ENCODE measurements at places on chromosomes 12 and 14.
A peak's percentile ranks its signal among the peaks of the same experiment; 100 is the strongest.

DNA sequence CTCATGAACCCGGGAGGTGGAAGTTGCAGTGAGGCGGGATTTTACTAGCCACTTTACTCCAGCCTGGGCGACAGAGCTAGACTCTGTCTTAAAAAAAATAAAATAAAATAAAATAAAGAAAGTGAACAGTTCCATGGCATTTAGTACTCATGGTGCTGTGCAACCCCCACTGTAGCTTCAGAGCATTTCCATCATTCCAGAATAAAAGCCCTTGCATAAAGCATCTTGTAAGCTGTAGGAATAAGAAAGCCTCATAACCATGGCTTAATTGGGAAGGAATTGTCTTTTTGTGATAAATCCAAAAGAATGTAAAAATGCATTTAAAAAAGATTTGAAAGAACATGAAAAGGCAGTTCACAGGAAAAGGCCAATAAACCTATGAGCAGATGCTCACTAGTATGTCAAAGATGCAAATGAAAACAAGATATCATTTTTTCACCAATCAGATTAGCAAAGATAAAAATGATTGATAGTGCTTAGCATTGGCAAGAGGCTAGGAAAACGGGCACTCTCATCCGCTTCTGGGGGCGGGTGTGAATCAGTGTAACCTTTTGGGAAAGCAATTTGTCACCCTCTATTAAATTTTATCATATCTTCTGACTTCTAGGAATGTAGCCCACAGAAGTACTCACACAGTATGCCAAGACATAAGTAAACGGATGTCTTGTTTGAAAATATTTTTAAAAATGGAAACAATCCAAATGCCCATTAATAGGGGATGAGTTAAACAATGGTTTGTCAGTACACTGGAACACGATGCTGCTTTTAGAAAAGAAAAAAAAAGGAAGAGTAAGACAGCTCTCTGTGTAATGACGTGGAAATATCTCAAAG is 46.6 kb downstream of the CFAP251 start:
- DNase-seq, result no peak

DNA sequence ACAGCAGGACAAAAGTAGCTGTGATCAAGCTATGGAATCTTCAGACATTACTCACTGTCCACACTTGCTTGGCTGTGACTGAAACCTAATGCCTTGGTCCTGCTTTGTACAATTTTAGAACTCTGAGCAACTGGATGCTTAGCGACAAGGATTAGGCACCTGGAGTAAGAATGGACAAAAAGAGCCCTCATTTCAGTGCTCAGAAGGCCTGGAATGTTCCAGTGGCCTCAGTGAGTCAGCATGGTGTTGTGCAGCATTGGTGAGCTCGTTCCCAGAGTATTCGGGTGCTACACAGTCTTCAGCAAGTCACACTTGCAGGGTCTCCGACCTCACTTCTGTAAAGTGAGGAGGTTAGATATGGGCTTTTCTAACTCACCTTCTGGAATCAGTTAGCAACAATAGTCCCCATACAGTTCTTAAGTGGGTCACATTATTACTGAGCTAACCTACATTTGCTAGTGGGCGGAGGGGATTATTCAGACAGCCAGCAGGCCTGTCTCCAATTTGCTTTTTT is 108.0 kb upstream of the MDM1 start:
- no peak for DNase-seq

DNA sequence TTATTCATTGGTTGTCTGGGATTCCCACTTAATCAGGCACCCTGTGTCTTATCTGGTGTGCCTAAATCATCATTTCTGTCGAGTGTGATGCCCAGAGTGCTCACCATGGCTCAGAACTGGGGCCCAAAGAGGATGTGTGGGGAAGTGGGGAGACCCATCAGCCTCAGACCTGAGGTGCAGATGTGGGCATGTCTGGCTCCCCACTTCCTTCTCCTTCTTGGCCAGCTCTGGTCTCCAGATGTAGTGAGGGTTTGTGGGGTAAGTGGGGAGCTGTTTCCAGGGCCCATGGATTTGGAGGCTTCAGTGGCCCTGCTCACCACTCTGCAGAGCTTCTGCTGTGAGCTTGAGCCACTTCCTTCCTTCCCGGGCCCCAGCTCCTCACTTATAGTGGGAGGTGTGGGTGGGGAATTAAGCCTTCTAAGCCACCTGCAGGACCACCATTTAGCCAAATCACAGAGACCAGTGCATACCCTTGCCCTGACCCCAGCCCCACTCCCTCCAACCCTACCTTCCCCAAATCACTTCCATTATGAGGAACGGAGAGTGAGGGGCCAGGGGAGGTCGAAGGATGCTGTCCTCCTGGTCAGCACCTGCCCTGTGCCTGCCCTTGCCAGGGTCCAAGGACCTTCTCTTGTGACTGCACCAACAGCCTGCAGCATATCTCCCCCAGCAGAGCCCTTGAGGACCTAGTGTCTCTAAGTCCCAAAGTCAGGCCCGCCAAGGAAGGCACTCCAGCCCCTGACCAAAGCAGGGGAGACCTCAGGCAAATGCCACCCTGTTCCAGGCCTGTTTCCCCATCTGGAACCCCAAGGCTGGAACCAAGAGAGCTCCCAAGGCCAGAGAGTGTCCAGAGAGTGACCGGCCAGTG is 278.2 kb upstream of the RTL1 start:
- no peak for DNase-seq

DNA sequence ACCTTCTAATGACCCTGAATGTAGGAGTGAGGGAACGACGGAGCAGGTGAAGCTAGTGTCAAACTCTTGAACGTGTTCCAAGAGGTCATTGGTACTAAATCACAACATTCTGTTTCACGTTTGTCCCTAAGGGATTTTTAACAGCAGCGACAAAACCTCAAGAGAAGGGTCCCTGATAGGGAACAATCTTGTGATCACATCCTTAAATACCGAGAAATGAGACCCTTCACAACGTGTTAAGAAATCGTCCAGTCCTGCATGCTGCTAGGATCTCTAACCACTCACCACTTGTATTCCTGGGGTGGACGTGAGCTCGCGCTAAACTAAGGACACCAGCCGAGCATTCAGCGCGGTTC is 134.1 kb upstream of the KRAS start:
- DNase-seq, result no peak

DNA sequence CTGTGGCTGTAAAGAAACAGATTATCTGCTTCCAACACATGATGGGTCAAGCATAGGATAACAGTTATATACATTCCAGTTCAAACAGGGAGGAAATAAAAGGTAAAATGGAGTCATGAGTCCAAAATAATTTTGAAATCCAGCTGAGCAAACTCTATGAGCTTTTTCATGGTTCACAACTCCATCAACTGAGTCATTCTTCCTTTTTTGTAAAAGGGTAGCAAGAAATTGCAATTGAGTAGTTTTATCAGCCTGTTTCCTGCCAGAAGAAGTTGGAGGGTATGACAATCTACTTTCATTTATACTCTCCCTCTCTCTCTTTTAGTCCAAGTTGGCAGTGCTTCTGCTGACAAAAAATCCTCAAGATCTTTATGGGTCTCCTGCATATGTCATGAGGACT is 95.6 kb downstream of the CPNE8 start:
- DNase-seq, result no peak

DNA sequence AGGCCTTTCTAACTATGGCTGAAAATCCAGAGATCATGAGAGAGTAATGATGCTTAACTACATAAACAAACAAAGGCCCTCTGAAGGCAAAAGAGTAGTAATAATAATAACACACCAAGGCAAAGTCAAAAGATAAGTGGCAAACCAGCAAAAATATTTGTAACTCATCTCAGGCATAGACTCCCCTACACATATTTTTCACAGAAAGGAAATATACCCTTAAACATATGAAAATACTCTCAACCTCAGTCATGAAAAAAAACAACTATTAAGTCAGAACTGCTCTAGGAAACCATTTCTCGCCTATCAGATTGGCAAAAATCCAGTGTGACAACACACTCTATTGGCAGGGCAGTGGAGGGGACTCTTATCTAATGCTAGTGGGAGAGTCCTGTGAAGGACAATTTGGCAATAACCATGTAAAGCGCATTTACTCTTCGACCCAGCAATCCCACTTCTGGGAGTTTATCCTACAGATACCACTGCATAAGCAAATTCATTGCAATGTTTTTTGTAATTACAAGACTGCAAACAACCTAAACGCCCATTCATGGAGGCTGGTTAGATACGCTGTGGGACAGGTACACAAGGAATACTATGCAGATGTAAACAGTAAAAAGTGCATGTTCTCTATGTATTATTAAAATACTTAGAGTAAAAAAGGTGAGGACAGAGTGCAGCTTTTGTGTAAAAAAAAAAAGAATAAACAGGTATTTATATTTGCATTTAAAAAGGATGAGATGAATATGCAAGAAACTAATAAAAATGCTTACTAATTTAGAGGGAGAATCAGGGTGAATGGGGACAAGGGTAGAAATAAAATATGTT is 26.0 kb upstream of the IL22 start:
- DNase-seq, result no peak

GRCh38 chr12:16605642-16606116 is 283 bp downstream of the LMO3 start:
- DNase-seq, result no peak

- DNase-seq, result no peak
These were observed 188.9 kb downstream of the RAD51B start for GRCh38 chr14:68008491-68008890.

- DNase-seq, result no peak
These were observed 411.0 kb upstream of the OR4E1 start for GRCh38 chr14:22084393-22085281.

GRCh38 chr12:33052141-33053051 is 155.8 kb upstream of the PKP2 start:
- DNase-seq, result no peak

DNA sequence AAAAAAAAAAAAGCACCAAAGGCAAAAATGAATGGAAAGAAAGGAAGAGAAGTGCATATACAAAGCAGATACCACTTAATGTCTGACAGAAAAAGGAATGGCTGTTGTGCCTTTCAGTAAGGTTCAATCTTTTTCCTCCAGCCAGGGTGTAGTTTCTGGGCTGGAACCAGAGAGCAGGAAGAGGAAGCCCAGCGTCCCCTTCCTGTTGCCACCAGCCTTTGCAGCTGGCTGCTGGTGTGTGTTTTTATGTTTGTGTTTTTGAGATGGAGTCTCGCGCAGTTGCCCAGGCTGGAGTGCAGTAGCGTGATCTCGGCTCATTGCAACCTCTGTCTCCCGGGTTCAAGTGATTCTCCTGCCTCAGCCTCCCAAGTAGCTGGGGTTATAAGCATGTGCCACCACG is 64.6 kb upstream of the LTA4H start:
- no peak for DNase-seq

- peak; percentile 6 for DNase-seq
These were observed 14.5 kb upstream of the CCT2 start for GRCh38 chr12:69570545-69571399.

- no peak for DNase-seq
These were observed 666 bp downstream of the FMNL3 start for GRCh38 chr12:49706351-49707127.

GRCh38 chr12:116217045-116217735 is 60.3 kb downstream of the MED13L start:
- DNase-seq, result no peak

GRCh38 chr14:51701951-51702350 is 50.2 kb downstream of the FRMD6 start:
- no peak for DNase-seq

- no peak for DNase-seq
These were observed 37.6 kb downstream of the SERPINA3 start for GRCh38 chr14:94649543-94650443.

GRCh38 chr14:58979325-58979724 is 209.1 kb upstream of the DAAM1 start:
- DNase-seq, result no peak

DNA sequence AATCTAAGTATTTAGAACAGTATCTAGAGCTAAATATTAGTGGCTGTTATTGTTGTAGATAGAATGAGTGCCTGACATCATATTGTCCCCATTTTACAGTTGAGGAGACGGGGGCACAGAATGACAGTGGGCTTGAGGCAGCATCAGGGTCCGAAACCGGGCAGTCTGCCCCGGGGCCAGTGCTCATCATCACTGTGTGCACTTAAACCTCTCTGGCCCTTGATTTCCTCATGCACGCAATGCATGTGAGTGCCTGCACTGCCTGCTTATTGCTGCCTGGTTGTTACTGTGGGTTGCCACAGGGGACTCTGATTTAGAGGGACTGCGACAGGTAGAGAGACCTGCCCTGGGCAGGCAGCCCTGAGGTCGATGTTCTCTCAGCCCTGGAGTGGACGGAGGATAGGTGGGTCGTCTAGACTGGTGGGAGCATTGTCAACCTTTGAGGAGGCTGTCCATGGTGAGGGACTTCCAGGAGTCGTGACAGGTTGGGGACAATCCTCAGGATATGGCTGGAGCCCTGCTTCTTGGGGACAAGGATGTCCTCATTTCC is 9.8 kb downstream of the ACVRL1 start:
- no peak for DNase-seq

DNA sequence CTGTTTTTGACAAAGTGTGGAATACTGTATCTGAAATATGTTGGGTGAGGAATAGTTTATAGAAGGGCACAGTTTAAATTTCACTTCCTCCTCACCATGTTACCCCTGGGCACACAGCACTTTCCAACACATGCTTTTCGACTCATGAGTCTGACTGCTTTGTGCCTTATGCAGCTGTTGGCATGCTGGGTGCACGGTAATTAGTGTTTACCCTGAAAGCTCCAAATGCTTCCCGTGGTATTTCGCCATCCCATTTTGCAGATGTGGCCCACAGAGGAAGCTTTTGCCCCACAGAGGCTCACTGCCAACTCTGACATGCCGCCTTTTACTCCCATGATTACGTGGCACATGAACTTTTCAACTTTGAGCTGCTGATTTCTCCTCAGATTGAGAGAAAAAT is 168.6 kb downstream of the PRKCH start:
- DNase-seq, result no peak

DNA sequence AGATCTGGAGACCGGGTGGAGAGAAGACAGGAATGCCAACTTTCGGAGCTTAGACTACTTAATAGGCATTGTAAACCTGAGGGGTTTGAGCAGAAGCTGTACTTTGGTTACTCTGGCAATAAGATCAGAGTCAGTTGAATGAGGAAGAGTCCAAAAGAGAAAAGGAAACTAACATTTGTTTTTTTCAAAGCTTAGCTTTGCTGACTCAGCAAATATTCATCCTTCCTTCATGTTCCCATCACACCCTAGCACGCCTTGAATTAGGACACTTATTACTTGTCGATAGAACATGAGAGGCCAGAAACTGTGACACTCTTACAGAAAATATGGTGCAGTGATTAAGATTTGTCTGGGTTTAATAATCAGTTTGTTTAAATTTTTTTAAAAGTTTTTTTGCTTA is 266.9 kb upstream of the ATP2B1 start:
- DNase-seq, result no peak

DNA sequence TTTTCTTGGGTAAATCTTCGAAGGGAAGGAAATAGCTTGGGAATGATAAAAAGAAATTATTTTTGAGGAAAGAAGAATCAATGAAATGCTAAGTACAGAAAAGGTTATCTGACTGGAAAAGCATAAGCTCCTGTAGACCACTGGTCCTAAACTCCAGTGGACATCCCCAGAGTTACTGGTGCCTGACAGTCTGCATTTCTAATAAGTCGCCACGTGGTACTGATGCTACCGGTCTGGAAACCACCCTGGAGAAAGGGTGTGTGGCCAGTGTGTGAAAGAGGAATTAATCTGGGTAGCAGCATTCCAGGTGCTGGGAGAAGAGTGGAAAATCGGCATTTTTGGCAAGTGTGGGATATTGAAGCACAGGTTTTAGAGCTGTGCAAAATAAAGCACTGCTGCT is 73.3 kb downstream of the FBXW8 start:
- no peak for DNase-seq
